ENCODE measurements at places on chromosomes 1 and 21. TPM values are rescaled to one million over a fixed set of nuclear protein-coding genes. Genes with fewer than 3 reads are reported as not detected.

The LIPI gene
- not detected for total RNA-seq

The SAMSN1 gene
- not detected for total RNA-seq

The MYOG gene
- total RNA-seq = not detected

The CLK2 gene
- total RNA-seq = 14.2 TPM

The TNFRSF9 gene
- total RNA-seq = not detected

The FLG2 gene
- not detected for total RNA-seq

The UBE2U gene
- not detected for total RNA-seq

The ZBTB8B gene
- not detected for total RNA-seq

The SELP gene
- total RNA-seq = not detected

The JUN gene
- total RNA-seq = 108 TPM

The CHIT1 gene
- not detected for total RNA-seq

The PTPN14 gene
- total RNA-seq = 17.4 TPM

The ITGB2 gene
- total RNA-seq = 3.5 TPM

The ADAM30 gene
- total RNA-seq = not detected

The IGFN1 gene
- not detected for total RNA-seq

The CACNA1E gene
- not detected for total RNA-seq

The CFAP141 gene
- total RNA-seq = not detected

The OR2L13 gene
- total RNA-seq = 0.23 TPM

The CLIC4 gene
- 97.6 TPM for total RNA-seq

The F3 gene
- total RNA-seq = 773 TPM

The PLA2G2D gene
- not detected for total RNA-seq

The LAPTM5 gene
- total RNA-seq = 0.42 TPM

The SLC25A44 gene
- 11.0 TPM for total RNA-seq

The UTS2 gene
- not detected for total RNA-seq

The MPL gene
- total RNA-seq = 0.34 TPM

The AK2 gene
- total RNA-seq = 323 TPM

The HCRTR1 gene
- total RNA-seq = not detected

The IGSF3 gene
- 33.9 TPM for total RNA-seq

The BRDT gene
- total RNA-seq = not detected

The KRTAP12-2 gene
- total RNA-seq = not detected

The ADORA1 gene
- total RNA-seq = 0.31 TPM

The UMODL1 gene
- total RNA-seq = not detected

The LIN28A gene
- total RNA-seq = not detected

The ARTN gene
- total RNA-seq = 139 TPM

The HTR1D gene
- total RNA-seq = 0.27 TPM

The DNASE2B gene
- total RNA-seq = not detected
